ENCODE measurements at places on chromosomes 1 and 21.

DNA sequence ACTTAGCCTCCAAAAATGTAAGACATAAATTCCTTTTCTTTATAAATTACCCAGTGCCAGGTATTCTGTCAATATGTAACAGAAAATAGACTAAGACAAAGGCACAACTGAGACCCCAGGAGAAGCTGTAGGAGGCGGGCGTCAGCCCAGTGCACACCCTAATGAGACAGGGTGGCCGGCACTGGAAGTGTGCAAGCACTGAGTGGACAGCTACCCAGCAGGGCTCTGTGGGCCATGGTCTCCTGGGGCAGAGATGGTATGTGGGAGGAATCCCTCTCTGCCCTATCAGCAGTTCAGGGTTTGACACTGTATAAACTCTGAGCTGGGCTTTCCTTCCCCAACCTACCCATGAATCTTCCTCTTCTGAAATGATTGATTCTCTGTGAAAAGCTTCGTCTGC is 139.5 kb downstream of the GLIS1 start:
- no peak for DNase-seq

- no peak for DNase-seq
These were observed 82.2 kb downstream of the SPSB1 start for GRCh38 chr1:9374748-9375341.

DNA sequence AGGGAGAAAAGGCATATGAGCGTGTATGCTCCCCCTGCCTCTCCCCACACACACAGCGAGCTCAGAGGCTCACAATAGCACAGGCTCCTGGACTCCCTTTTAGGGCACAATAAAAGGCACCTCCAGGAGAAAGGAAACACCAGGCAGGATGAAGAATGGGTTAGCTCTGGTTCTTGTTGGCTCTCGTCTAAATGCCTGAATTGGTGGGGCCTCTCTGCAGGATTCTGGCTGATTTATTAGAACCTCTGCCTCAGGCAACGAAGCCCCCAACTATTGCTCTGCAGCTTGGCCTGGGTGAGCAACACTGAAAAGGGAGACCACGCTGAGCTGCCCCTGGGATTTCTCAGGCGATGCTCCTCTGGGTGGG is 590.9 kb upstream of the PLXNA2 start:
- no peak for DNase-seq

DNA sequence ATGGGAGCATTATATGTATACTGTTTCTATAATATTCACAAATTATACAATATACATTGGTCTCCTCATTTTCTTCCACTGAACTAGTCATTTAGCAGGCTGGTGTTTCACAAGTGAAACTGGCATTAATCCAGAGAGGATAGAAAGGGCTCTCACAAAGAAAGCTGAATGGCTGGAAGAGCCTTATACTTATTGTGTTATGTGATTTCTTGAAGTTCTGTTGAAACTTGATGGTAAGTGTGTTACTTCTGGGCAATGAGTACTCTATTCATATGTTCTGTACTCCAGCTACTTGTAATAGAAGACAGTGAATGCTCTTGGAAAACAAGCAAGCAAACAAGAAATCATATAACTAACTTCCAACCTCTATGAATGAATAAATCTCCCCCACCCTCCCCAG is 14.9 kb downstream of the STX12 start:
- DNase-seq: peak; percentile 10

DNA sequence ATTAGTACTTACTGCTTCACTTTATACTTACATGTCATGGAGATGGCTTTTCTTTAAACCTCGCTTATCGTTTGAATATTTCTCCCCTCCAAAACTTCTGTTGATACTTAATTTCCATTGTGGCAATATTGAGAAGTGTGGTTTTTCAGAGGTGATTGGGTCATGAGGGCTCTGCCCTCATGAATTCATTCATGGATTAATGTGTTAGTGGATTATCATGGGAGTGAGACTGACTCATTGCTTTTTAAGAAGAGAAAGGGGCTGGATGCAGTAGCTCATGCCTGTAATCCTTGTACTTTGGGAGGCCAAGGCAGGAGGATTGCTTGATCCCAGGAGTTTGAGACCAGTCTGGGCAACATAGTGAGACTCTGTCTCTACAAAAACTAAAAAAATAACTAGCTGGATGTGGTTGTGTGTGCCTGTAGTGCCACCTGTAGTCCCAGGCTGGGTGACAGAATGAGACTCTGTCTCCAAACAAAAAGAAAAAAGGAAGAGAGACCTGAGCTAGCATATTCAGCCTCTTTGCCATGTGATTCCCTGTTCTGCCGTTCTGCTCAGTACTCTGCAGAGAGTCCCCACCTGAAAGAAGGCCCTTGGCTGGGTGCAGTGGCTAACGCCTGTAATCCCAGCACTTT is 30.2 kb downstream of the RABGAP1L start:
- no peak for DNase-seq

DNA sequence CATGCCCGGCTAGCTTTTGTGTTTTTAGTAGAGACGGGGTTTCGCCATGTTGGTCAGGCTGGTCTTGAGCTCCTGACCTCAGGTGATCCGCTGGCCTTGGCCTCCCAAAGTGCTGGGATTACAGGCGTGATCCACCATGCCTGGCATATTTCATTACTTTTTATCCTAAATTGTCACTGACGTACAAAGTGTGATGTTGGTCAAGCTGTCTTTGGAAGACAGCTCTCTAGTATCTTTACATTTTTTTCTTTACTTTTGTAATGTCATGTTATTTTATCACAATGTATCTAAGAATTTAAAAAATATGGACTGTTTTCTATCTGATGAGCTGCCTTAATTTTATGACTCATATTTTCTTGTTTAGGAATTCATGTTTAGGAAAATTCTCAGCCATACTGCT is 72.2 kb downstream of the SPATA17 start:
- no peak for DNase-seq

GRCh38 chr1:229947968-229948367 is 119.1 kb upstream of the GALNT2 start:
- no peak for DNase-seq

GRCh38 chr1:30054126-30054525 is 669.3 kb downstream of the MATN1 start:
- no peak for DNase-seq

DNA sequence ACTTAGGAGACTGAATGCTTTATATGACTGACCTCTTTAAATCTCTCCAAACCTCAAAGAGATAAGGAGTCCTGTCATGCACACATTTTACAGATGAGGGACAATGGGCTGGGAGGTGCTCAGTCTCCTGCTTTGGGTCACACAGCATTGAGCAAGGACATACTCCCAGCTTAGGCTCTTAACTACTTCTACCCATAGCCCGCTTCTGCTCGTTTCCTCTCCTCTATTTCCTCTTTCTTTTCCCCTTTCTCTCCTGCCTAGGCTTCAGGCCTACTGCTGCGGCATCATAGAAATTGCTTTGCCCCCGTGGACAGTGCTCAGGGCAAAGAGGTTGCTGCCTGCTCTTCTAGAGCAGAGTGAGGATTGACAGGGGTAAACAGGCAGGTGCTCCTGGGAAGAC is 12.4 kb upstream of the ZNF691 start:
- no peak for DNase-seq

GRCh38 chr1:178960482-178961240 is 65.0 kb upstream of the FAM20B start:
- no peak for DNase-seq

GRCh38 chr1:228058949-228059633 is 23.4 kb upstream of the ARF1 start:
- no peak for DNase-seq

DNA sequence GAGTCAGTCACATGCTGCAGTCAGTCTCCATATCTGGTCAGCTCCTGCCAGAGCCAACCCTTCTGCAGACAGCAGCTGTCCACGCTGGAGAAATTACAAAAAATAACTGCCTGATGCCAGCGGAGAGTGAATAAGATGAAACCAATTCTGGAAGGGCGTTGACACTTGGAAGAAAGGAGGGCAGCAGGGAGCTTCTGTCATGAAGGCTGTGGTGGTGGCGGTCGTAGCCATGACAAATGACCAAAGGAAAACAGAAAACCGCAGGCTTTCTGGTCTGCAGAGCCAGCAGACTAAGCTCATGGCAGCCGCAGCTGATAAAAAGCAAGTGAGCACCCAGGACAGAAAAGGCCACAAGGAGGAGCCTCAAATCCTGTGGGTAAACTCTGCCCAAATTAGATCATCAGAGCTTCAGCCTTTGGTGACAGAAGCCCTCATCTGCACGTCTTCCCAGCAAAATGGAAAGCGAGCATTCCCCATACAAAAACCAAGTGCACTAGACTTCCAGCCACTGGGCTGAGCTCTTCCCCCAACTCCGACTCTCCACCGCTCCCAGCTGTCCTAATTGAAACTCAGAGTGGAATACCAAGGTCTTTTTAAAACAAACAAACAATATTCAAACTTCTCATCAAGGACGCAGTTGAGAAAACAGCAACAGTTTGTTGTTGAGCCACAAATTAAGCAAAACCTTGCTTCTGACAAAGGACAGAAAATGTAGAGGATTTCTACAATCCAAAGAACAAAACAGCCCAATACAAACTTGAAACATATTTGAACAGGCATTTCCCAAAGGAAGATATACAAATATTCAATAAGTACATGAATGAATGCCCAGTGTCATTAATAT is 28.7 kb downstream of the RSPH1 start:
- peak; percentile 39 for DNase-seq

DNA sequence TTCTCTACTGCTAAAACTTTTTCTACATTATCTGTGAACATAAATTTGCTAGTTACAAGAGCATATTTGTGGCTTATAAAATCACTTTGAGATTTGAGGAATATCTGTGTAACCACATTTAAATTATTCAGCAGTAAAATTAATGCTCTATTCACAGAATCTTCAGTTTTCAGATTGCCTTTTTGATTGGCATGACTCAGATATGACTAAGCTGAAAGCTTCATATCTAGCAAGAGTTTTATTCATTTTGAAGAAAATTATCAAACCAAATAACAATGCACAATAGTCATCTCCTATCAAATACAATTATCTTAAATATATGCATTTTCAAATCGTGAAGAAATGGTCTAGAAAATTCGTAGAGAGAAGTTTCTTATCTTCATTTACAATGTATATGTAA is 1498.2 kb upstream of the B3GALT2 start:
- DNase-seq: peak; percentile 13

DNA sequence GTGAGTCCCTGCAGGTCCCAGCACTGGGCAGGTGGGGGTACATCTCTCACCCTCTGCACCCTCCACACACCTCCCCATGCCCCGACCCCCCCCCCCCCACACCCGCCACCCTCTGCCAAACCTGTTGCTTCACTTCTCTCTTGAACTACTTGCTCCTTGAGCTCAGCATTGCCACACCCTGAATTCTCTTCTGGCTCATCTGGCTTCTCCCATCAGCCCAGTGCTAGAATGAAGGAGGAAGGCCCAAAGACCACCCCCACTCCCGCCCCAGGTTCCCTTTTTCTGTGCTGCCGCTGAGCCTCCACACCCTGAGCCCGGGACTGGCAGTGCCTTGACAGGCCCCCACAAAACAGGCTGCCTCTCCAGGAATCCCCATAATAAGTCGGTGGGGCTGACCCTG is 6.4 kb upstream of the TNNI1 start:
- DNase-seq: no peak

- DNase-seq: peak; percentile 36
These were observed 8.7 kb downstream of the CAPZB start for GRCh38 chr1:19476450-19477190.
